ENCODE measurements at places on chromosomes 3 and 15.

- DNase-seq = no peak
These were observed 120.4 kb upstream of the IQSEC1 start for GRCh38 chr3:13193320-13194284.

- DNase-seq = no peak
These were observed 921.3 kb downstream of the TUSC7 start for GRCh38 chr3:117630885-117631284.

DNA sequence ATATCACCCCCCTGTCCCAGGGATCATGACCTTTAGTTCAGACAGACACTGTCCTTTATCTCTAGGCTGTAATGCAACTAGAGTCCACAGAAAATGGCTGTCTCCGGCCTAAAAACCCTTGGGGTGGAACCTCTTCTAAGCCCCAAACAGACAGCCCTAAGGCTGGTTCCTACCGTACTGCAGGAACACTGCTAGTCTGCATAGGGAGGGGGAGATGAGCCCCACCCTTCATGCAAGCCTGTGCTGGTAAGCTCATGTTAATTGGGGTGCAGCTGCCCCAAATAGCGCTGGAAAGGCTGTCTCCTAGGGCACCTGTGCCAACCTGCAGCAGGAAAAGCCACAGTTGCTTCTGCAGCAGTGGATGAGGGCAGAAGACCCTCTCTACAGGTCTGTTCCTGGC is 252.1 kb upstream of the MDFIC2 start:
- no peak for DNase-seq

DNA sequence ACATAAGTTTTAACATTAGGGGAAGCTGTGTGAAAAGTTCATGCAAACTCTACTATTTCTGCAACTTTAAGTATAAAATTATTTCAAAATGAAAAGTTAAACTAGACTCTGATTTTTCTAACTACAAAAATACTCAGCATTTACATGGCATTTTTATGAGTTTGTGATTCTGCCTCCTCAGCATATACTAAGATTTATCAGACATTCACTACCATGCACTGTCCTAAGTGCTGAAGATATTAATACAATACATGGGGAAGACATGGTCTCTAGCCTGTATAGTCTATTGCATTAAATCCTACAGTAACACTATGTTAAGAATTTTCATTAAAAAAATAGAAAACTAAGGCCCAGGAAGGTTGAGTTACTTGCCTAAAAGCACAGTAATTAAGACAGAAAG is 80.7 kb downstream of the ZNF148 start:
- no peak for DNase-seq

DNA sequence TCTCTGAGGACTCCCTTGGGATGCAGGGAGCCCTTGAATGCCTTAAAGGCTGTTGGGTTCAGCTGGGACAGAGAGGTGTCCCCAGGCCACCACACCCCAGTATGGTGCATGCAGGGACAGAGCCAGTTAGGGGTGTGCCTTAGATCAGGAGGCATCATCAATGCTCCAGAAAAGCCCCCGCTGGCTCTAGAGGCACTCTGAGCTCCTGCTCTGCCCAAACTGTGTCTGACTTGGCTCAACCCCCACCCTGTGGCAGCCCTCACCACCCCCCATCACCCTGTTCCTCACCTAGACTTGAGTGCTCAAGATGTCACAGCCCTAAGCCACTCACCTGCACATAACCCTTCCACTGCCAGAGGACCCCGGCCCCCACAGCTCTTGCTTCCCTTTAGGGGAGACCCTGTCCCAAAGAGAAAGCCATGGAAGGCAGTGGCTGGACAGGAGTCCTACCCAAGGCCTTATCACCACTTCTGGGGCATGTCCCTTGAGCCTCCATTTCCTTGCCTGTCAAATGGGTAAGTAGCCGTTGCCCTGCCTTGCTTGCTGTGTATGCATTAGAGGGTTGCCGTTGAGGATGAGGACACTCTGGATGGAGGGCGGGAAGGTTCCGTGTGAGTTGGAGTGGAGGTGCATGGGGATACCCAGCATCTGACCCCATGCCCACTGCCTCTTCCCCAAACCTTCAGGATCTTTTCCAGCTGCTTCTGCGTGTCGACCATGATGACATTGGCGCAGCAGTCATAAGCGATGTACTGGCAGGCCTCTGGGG is 41.4 kb downstream of the ACSBG1 start:
- DNase-seq = no peak
